ENCODE measurements at places on chromosomes 16 and 17.

DNA sequence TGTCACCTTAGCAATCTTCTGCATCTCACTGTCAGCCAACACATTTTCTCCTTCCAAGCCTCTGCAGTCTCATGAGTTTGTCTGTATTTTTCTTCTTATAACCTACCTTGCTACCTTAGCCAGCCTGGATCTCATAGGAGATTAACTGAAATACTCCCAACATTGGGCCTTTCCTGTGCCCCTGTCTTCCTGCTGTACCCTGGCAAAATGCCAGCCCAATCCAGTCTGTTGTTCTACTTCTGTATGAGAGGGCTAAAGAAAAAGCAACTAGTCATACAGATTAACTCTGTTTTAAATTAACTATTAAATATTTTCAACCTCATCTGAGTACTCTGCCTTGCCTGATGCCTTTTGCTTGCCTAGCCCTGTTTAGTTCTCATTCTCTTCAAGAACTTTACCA lies 18.4 kb downstream of the GOSR1 start:
- no peak for DNase-seq

DNA sequence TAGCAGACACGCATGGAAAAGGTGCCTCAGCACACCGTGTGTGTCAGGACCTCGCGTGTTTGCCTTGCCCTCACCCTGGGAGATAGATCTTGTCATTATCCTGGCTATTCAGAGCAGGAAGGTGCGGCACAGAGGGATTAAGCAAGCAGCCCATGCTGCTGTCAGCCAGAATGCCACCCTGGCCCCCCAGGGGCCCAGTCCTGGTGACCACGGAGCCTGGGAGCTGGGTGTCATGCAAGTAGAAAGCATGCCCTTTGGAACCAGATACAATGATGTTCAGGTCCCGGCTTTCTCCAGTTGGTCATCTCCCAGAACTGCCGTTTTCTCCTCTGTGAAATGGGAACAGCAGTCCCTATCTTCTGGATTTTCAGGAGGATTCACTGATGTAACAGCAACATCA lies 29.9 kb downstream of the CACNG4 start:
- DNase-seq: no peak

DNA sequence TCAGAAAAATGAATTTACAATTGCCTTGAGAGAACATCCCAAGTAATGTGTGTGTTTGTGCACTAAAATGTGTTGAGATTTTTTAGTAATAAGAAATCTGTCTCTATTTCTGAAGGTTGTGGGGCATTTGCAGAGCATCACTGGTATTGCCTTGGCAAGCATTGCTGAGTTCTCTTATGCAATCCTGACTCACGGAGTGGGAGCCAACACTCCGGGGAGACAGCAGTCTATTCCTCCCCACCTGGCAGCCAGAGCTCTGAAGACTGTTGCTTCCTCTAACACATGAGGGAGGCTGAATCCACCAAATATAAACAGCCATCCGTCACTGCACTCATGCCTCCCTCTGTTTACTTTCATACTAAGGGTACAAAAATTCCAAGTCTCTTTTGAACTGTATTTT lies 10.6 kb downstream of the CNTD1 start:
- DNase-seq: no peak

DNA sequence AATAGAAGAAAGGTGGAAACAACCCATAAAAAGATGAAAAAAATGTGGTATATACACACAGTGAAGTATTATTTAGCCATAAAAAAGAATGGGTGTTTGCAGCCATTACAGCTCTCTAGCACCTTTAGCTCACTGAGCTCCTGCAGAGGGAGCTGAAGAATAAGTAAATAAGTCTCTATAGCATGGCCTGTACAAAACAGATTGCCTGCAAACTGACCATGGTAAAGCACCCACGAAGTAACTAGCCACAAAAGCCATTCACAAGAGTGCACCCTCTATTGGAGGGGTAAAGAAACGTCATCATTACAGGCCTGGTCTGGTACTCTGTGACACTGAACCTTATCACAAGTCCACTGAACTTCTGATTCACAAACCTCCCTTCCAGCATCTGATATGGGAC lies 76.3 kb downstream of the USP32 start:
- DNase-seq: no peak

GRCh38 chr17:5533486-5534315 lies 47.3 kb downstream of the MIS12 start:
- no peak for DNase-seq

DNA sequence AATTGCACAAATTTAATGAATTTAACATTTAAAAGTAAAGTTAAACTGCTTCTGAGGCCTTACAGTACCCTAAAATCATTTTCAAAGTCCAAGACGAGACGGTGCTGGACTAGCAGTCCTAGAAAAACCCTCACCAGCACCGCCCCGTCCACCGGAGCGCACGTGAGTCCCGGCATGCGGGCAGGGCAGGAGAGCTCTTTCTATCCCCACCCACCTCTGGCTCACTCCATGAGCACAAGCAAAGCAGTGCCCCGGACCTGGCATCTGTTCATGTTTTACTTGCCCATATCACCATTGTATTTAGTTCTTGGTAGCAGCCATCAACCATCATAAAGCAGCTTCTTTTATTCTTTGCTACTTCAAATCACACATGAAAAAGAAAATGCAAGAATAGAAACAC lies 41.7 kb downstream of the ANKRD11 start:
- no peak for DNase-seq

DNA sequence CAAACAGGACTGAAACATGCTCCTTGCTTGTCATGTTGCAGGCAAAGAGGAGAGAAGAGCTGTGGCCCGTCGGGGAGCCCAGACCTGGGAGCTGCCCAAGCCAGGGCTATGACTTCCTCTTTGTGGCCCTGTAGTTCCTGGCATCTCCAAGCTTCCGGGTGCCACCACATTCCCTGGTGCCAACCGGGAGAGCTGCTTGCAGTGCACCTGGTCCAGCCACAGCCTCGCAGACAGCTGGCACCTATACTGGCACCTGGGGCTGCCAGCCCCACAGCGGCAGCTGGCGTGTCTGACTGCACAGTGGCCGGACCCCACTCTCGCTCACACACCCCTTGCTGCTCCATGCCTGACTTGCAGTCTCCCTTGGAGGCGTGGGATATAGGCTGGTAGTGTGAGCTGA lies 37.1 kb upstream of the FOXJ1 start:
- DNase-seq: no peak

- DNase-seq: no peak
These were observed 17.1 kb downstream of the MRM3 start for GRCh38 chr17:799261-799660.

DNA sequence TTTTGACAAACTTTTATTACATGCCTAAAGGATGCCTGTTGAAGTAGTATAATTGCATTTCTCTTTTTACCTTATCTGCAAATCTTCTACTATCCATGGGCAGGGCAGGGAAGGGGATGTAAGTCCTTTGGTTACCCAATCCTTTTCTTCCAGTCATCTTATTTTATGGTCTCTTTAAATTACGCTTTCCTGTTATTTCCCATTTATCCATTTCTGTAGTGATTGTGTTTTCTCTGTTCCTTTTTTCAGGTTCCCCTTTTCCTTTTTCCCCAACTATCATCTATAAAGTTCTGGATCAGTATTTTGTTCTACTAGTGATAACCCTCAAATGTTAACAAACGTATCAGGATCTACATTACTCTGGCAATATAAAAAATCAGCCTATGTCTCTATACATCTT lies 3.3 kb upstream of the ABCA9 start:
- no peak for DNase-seq

- no peak for DNase-seq
These were observed 104.1 kb downstream of the BANP start for GRCh38 chr16:88055356-88055755.

- no peak for DNase-seq
These were observed 787 bp downstream of the PRKAR1A start for GRCh38 chr17:68512960-68513474.

GRCh38 chr17:28760601-28761562 lies 17.1 kb downstream of the TRAF4 start:
- DNase-seq: no peak

DNA sequence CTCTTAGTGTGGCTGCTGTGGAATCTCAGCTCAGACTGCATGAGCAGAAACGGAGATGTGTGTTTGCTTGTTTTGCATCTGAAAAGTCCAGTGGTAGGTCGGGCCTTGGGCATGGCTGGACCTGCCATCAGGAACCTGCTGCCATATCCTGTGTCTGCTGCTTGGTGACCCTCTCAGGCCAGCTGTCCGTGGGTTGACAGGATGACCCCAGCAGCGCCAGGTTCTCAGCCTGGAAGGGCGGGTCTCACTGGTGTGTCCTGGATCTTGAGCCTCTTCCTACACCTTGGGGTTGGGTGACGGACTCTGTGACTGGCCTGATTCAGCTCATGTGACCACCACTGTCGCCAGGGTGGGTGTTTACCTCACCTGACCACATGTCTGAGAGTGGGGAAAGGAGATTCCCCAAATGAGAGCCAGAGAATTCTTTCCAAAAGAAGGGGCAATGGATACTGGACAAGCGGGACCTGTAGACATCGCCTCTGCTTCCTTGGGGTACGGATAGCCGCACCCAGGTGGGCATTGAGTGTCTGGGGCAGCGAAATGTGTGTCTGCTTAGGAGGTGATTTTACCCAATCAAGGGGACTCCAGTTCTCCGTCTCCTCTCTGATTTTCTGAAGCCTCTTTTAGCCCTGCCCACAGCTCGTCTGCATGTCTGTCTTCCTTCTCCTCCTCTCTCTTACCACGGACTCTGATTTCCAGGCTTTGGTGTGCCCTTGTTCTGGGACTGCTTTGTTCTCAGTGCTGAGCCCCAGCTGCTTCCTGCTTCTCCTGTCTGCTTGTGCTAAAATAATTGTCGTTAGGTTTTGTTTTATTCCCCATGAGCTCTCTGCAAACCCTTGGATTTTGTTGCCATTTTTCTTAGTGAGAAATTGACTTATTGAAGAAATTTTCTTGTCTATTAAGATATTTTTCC lies 399.7 kb downstream of the CPPED1 start:
- DNase-seq: no peak

DNA sequence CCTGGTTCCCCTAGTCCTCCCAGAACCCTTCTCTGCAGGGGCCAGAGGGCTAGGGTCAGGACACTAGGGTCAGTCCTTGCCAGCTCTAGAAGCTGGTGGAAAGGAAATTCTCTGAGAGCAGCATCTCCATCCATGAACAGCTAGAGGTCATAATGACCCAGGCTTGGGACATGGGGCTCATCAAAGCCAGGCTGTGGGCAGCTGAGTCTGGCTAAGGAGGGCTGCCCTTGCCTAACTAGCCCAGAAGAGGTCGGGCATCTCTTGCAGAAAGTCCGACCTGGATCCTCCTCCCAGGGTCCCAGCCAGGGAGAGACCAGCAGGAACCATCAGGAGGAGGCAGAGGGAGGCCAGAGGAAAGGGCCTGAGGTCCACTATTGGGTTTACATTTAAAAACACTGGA lies 4.3 kb downstream of the MPO start:
- no peak for DNase-seq

- no peak for DNase-seq
These were observed 21.1 kb upstream of the AKTIP start for GRCh38 chr16:53523971-53524548.

Measured in stimulated activated CD4-positive, alpha-beta T cell treated with anti-CD3 and anti-CD28 coated beads, Interleukin-2, amount 100 ng/mL, for 48 hours (primary cell).